PC-9 (cell line): ENCODE measurements at places on chromosomes 7 and 10. TPM values are rescaled to one million over a fixed set of nuclear protein-coding genes. Genes with fewer than 3 reads are reported as not detected.

The GNAI1 gene
- total RNA-seq, result 16.8 and 25.6 TPM in 2 replicates

The KIF11 gene
- total RNA-seq, result 21.7 and 35.7 TPM in 2 replicates

The VWC2 gene
- not detected in 2 replicates for total RNA-seq

The MYOF gene
- 255 and 274 TPM in 2 replicates for total RNA-seq

The ADAM22 gene
- total RNA-seq, result 13.0 and 14.0 TPM in 2 replicates

The IDI1 gene
- total RNA-seq, result 38.5 and 57.7 TPM in 2 replicates

The FOXK1 gene
- 68.1 and 77.3 TPM in 2 replicates for total RNA-seq

The VPS37D gene
- total RNA-seq, result 8.3 and 12.4 TPM in 2 replicates

The TMEM229A gene
- not detected in 2 replicates for total RNA-seq

The PLAC9 gene
- 2.1 TPM in 1 of 2 replicates, not detected in the other for total RNA-seq

The OPALIN gene
- total RNA-seq, result not detected in 2 replicates

The AKR1D1 gene
- not detected in 2 replicates for total RNA-seq

The CUEDC2 gene
- total RNA-seq, result 46.2 and 57.7 TPM in 2 replicates

The GHRHR gene
- not detected in 2 replicates for total RNA-seq

The DEPP1 gene
- 13.2 and 15.1 TPM in 2 replicates for total RNA-seq

The KCNMA1 gene
- total RNA-seq, result 0.68 and 0.70 TPM in 2 replicates

The NAPEPLD gene
- total RNA-seq, result 22.6 TPM in 2 replicates

The CH25H gene
- not detected in 2 replicates for total RNA-seq

The TDRD1 gene
- not detected in 2 replicates for total RNA-seq

The FBXO24 gene
- total RNA-seq, result 2.7 and 4.6 TPM in 2 replicates

The NFE2L3 gene
- total RNA-seq, result 44.2 and 49.1 TPM in 2 replicates

The LRRN3 gene
- not detected in 2 replicates for total RNA-seq

The CARD11 gene
- 62.6 and 63.3 TPM in 2 replicates for total RNA-seq

The CDC14C gene
- not detected in 2 replicates for total RNA-seq

The SVOPL gene
- 0.70 and 1.0 TPM in 2 replicates for total RNA-seq
